Foreskin keratinocyte (primary cell): ENCODE measurements at places on chromosomes 12 and 14. TPM values are rescaled to one million over a fixed set of nuclear protein-coding genes. Genes with fewer than 3 reads are reported as not detected.

DNA sequence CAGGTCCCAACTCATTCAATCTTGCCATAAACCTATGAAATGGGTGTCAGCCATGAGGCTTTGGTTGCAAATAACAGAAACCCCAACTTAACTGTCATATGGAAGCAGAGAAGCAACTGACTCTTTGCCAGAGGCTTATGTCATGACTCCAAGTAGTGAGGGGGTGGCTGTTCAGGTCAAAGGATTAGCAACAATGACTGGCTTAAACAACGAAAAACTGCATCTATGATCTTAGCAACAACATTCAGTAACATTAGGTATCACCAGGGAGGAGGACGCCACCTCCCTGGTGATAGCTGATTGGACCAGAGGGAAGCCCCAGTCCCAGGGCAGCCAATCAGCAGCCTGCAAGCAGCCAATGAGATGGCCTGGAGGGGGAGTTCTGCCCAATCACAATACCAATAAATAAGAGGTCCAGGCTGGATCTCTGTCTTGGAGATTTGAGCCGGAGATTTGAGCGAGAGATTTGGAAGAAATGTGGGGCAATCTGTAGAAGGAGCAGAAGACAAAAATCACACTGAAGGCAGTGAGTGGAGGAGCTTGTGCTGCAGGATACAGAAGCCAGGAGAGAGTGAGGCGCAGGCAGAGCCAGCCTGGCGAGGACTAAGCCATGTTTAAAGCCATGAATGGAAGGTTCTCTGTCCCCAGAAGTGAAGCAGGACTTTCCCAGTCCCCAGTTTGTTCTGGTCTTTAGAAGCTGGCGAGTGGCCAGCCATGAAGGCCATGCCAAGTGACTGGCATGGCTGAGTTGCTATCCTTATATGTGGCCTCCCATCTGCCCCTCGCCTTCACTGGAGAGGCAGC is 93.3 kb downstream of the CALM1 start:
- no peak for DNase-seq

- DNase-seq = no peak
Measured at GRCh38 chr14:24712909-24713308, 78.9 kb upstream of the GZMB start.

The IFI27L1 gene
- 32.3 and 38.1 TPM in 2 replicates for polyA plus RNA-seq

- DNase-seq = no peak
Measured at GRCh38 chr12:6824085-6824775, 2.6 kb downstream of the GPR162 start.

- DNase-seq = no peak
Measured at GRCh38 chr14:95143808-95144620, 13.3 kb downstream of the DICER1 start.

- no peak for DNase-seq
Measured at GRCh38 chr14:98208211-98208611, 1063.8 kb downstream of the BCL11B start.
